Left ventricle myocardium inferior (tissue), 1 donor: ENCODE measurements at places on chromosomes 7 and 10. TPM values are rescaled to one million over a fixed set of nuclear protein-coding genes. Genes with fewer than 3 reads are reported as not detected.

- DNase-seq, result no peak
These were observed 199.2 kb downstream of the KIF20B start for GRCh38 chr10:89900554-89900953.

KCNH2 gene
- total RNA-seq, result 94.1 TPM

UTF1 gene
- total RNA-seq, result not detected

DNA sequence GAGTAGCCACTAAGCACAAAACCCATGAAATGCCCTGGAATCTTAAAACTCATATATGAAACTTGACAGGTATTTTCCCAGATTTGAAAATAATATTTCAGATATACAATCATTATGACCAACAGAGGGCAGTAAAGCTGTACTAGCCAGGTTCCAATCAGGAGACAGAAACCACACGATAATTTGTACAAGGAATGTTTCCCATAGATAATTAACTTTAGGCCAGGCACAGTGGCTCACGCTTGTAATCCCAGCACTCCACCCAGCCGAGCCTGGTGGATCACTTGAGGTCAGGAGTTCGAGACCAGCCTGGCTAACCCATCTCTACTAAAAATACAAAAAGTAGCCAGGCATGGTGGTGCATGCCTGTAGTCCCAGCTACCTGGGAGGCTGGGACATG is 31.0 kb upstream of the NUB1 start:
- DNase-seq, result no peak

GNAI1 gene
- 14.5 TPM for total RNA-seq

DNA sequence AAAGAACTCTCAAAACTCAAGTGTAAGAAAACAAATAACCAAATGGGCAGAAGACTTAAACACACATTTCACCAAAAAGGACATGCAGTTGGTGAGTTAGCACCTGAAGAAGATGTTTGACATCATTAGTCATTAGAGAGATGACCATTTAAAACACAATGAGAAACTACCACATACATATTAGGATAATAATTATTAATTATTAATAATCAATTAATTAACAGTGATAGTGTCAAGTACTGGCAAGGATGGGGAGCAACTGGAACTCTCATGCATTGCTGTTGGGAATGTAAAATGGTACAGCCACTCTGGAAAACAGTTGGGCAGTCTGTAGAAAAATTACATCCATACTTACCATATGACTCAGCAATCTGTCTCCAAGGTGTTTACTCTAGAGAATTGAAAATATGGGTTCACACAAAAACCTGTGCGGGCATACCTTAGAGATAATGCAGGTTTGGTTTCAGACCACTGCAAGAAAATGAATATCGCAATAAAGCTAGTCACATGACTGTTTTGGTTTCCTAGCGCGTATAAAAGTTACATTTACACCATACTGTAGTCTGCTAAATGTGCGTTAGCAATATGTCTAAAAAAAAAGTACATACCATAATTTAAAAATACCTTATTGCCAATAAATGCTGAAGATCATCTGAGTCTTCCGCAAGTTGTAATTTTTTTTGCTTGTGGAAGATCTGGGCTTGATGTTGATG is 30.3 kb downstream of the ARID5B start:
- DNase-seq, result no peak

DNA sequence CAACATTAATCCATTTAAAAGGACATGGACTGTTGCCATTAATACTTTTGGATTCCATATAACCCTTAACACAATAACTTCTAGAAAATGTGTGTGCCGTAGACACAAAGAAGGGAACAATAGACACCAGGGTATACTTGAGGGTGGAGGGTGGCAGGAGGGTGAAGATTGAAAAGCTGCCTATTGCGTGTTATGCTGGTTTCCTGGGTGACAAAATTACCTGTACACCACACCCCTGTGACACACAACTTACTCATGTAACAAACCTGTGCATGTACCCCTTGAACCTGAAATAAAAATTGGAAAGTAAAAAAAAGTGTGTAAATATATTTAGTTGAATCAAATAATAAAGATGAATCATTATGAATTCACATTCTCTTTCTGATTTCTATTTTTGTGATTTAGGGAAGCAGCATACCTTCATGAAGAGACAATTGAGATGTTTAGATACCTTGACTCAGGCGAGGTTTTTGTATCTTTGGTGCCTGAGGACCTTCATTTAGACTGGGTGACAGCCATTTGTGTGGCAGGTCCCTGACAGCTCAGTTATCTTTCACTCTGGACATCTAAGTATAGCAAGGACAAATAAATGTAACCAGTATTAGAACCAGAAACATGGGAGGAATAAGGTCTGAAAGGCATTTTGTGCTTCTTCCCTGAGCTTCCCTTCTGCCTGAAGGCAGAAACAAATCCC is 28.7 kb downstream of the GIMAP8 start:
- DNase-seq, result no peak

DNA sequence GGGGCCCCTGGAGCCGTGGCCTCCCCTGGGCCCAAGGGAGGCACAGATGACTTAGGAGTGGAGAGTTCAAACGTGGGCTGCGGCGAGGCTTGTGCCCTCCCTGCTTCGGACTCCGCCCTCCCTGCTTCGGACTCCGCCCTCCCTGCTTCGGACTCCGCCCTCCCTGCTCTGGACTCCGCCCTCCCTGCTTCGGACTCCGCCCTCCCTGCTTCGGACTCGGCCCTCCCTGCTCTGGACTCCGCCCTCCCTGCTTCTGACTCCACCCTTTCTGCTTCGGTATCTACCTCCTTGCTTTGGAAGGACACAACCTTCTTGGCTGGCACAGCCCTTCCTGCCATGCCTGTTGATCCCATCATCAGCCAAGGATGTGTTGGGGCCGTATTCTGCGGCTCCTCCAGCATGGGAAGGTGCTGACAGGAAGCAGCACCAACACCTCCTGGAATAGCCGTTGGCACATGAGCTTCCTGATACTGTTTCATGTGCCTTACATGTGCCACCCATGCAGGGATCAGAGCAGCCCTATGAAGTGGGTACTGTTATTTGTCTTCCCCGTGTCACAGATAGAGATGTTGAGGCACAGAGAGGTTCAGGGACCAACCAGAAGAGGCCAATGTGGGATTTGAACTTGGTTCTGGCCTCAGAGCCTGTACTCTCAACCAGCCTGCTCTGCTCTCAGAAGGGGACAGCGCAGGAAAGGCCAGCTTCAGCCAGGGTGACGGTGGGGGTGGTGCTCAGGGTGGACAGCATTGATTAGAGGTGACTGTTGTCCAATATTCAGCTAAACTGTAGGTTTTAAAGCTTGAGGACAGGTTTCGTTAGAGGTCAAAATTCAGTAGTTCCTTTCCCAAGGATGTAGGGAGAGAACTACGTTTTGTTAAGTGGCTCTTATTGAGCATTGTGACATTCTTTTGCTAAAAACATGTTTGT is 114.5 kb downstream of the NKX6-2 start:
- peak; percentile 33 for DNase-seq

ZNF316 gene
- 17.7 TPM for total RNA-seq

SPDYE5 gene
- not detected for total RNA-seq

- DNase-seq, result no peak
These were observed 60.0 kb downstream of the PLXNA4 start for GRCh38 chr7:132516042-132516840.

C10orf53 gene
- not detected for total RNA-seq

DNA sequence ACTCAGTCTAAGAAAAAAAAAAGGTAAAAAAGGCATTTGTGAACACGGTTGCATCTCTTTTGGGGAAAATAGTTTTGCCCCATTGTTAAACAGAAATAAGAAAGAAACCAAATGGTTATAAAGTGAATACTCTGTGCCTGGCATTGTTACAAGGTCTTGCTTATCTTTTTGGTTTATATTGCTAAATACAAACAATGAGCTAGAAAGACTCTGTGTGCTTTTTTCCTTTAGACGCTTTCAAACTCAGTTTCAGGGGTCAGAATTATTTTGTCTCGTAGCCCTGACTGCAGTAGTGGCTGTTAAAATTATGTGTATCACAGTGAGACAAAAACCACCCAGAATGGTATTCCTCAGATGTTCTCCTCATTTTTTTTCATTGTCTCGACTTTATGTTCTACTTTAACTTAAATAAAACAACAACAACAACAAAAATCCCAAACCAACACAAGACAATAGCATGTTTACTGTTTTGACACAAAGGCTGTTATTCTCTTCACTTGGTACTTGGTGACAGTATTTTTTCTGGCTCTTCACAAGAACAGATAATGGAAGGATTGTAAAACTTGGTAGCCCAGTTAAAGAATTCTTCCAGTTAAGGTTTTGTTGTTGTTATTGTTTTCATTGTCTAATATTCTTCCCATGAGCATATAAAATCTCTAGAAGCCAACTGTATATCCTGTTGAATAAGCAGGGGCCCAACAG is 190.1 kb downstream of the PLXDC2 start:
- DNase-seq, result no peak

- peak; percentile 14 for DNase-seq
These were observed 43.7 kb downstream of the CH25H start for GRCh38 chr10:89163265-89163995.

ATG9B gene
- total RNA-seq, result not detected

DNA sequence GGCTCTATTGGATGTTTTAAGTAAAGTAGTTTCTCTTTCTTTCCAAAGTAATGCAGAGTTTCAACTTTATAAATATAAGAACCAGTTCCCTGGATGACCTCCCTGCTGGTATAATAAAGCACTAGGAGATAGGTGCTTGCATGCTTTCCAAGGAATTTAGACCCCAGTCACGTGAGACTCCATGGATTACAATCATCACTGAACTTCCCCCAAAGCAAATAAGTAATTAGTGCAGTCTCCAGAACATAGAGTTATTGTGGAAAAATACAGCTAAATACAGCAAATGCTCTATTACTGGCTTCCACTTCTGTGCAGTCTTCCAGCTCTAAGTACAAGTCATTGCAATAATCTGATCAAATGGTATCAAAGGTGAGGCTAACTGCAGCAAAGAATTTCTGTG is 220.2 kb upstream of the STEAP1 start:
- no peak for DNase-seq

DNA sequence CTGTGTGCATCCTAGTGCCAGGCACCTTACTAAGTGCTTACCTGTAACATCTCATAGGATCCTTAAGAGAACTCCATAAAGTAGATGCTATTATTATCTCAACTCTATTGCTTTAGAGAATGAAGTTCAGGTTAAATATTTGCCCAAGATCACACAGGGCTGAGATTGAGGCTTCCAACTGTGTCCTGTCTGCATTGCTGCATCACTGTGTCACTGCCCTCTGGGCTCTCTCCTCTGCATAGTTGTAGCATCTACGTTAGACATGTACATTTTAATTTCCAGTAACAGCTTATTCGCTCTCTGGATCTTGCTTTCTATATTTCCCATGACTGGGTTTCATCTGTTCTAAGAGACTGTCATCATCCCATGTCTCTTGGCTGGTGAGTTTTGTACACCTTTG is 63.6 kb upstream of the FZD8 start:
- no peak for DNase-seq

GRCh38 chr7:97298561-97298960 is 181.1 kb downstream of the SDHAF3 start:
- DNase-seq, result no peak

- DNase-seq, result no peak
These were observed 57.0 kb downstream of the BRAF start for GRCh38 chr7:140867467-140868462.

- DNase-seq, result no peak
These were observed 645.7 kb downstream of the PHTF2 start for GRCh38 chr7:78444267-78444666.

DNA sequence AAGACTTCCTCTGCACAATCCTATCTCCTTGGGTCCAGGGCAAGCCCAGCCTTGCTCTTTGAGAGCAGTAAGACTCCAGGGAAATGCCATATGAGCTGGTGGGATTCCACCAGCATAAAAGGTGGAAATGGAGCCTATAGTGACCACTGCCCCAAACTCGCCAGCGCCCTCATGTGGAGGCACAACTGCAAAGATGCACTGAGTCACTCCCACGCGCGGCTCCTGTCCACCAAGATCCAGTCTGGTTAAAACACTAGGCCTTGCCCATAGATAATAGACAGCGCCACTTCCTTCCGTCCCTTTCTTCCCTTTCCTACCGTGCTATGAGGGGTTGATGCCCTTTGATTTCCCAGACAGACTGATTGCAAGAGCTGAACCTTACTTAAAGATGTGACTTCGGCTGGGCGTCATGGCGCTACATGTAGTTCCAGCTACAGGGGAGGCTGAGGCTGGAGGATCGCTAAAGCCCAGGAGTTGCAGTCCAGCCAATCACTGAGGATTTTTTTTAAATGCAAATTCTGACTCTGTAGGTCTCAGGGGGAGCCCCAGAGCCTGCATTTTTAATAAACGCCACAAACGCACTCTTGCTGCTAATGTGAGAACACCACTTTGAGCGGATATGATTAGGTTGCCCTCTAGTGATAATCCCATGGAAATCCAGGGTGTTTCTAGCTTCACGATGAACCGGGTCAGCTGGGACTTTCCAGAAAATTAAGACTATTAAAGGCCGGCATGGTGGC is 136.5 kb downstream of the EPC1 start:
- no peak for DNase-seq

- DNase-seq, result no peak
These were observed 274.0 kb upstream of the GLI3 start for GRCh38 chr7:42511027-42511426.

GRCh38 chr7:121109145-121109544 is 120.6 kb downstream of the CPED1 start:
- no peak for DNase-seq

- no peak for DNase-seq
These were observed 32.3 kb downstream of the HSPA12A start for GRCh38 chr10:116710076-116710475.
